ENCODE measurements at places on chromosomes 4 and X.
A peak's percentile ranks its signal among the peaks of the same experiment; 100 is the strongest.

DNA sequence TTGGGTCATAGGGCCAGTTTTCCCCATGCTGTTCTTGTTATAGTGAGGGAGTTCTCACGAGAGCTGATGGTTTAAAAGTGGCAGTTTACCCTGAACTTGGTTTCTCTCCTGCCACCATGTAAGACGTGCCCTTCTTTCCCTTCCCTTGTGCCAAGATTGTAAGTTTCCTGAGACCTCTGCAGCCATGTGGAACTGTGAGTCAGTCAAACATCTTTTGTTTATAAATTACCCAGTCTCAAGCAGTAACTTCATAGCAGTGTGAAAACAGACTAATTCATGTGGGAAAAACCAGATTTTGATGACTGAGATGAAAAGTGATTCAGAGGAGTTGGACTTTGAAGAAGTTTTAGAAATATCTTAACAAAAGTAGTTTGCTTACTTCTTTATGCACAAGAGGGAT, 101.4 kb downstream of the ARHGAP10 start:
- DNase-seq: no peak

GRCh38 chrX:49992853-49993252, 70.5 kb downstream of the CLCN5 start:
- no peak for DNase-seq

- peak; percentile 74 for DNase-seq
Observed at GRCh38 chr4:169335331-169335730, 64.6 kb upstream of the SH3RF1 start.

GRCh38 chr4:151753056-151753455, 7.8 kb downstream of the GATB start:
- peak; percentile 28 for DNase-seq

GRCh38 chr4:114396808-114397207, 201.8 kb upstream of the UGT8 start:
- DNase-seq: no peak

DNA sequence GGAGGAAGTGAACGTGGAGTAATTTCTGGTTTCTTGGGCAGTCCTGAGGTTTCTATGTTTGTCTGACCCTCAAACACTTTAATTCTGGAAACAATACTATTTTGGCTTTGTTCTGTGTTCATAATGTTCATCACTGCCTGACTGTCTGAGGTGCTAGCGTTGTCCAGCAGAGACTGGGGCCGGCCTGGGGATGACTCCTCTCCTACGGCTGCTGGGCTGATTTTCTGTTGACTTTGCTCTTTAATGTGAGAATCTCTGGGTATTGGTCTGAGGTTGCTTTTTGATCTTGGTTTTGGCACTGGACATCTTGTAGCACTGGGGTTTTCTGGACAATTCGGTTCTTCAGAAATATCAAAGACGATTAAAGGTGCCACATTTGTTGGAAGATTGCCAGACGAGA, 75.8 kb downstream of the RPS3A start:
- DNase-seq: no peak

GRCh38 chrX:2188330-2188792, 312.4 kb downstream of the DHRSX start:
- peak; percentile 40 for DNase-seq

DNA sequence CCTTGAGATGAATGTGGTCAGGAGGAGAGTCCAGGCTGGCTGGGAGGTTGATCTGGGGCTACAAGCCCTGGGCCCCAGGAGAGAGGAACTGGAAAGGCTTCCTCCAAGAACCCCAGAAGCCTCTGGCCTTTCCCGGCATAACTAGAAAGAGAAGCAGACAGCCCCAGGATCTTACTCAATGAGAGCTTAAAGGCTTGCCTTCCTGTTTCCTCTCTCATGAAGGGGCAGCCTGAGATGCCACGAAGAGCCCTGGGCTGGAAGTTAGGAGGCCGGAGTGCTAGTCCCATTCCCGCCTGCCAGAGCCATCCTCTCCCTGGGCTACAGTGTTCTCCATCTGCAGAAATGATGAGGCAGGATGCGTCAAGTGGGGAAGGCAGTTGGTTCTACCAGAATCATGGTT, 20.1 kb upstream of the XPNPEP2 start:
- DNase-seq: no peak

GRCh38 chr4:126405369-126405982, 1090.7 kb downstream of the FAT4 start:
- DNase-seq: no peak

DNA sequence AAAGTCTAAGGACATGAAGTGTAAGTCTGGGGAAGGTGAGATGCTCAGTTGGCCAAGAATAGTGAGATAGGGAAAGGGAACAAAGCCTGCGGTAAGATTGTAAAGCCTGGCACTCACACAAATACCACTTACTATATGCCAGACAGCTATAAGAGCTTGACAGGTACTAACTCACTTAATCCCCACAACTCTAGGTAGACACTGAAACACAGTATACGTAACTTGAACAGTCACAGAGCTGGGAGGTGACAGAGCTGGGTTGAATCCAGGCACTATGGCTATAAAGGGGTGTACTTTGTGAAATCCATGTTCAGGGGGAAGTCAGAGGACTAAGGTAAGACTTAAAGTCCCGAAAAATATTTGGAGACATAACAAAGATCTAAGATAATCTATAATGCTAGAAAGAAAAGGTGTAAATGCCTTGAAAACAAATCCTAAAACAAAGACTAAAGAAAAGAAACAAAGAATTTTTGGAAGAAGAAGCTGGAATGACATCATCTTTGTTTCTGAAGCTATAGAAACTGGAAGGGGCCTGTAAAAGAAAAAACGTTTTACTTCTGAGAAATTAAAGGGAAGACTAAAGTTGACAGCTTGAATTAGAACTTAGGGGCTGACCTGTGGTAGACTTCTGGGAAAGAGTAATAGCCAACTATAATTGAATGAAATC, 172.5 kb downstream of the PPP3CA start:
- DNase-seq: no peak

DNA sequence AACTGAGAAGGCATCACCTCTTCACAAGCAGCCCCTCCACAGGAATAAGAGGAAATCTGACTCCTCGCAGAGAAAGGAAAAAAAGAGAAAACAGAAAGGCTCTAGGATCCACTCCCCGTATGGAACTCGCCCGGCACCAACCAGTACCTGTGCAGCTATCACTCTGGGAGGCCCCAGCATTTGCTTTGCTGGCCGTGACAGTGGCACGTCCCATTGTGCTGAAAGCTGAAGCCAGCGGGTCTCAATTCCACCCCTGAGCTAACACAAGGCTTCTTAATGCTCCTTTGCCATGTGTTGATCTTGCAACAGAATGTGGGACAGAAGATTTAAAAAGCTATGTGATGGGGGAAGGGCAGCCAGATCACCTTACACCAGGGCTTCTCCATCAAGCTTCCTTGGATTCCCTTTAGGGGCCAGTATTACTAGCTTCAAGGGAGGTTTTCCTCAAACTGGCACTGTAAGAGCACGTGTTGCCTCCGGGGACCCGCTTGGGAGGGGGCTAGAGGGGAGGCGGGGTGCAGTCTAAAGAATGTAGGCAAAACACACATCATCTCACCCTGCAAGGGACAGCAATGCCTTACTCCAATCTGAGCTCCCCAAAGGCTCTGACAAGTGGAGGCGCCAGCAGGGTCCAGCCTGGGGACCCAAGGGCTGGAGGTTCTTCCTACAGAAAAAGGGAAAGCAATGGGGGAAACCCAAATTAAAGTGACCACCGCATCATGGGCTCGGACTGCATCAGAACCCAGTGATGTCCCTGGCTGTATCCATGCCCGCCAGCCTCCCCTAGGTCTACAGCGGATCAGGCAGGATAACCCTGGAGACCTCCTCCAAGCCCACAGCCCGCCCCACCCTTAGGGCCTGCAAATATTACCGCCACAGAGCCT, 1.2 kb downstream of the USP46 start:
- DNase-seq: no peak

- no peak for DNase-seq
Observed at GRCh38 chr4:111879539-111879938, 265.7 kb upstream of the FAM241A start.

DNA sequence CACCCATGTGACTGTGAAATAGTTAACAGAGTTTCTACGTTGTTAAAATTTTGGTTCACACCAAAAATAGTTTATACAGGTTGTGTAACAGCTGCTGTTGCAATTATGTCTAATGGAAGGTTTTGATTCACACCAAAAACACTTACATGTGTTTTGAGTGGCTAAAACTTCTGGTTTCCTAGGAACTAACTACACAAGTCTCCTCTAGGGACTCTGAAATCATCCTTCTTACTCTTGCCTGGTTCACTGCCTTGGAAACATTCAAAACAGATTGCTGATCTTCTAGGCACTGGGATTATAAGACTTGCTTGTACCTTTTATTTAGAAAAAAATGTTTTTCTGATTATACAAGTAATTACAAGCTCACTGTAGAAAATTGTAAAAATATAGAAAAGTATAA, 14.9 kb upstream of the MORC4 start:
- no peak for DNase-seq

GRCh38 chr4:141635736-141636081, 674 bp upstream of the IL15 start:
- no peak for DNase-seq

- no peak for DNase-seq
Observed at GRCh38 chrX:69279234-69279633, 114.0 kb upstream of the PJA1 start.

DNA sequence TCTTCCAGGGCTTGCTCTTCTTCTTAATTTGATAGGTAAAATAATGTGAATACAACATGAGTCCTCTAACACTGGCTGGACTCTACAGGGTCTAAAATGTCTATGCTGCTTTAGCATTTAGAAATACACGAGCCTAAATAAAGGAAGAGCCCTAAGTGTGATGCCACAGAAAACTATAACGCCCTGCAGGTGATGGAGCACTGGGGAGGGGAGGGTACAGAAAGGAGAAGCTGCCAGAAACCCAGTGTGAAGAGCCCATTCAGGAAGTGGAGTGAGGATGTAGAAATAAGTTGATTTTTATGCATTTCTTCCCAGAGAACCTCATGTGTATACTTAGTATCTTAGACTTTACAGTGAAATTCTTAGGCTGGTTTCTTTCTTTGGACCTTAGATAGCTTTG, 83.4 kb downstream of the TNIP2 start:
- no peak for DNase-seq

DNA sequence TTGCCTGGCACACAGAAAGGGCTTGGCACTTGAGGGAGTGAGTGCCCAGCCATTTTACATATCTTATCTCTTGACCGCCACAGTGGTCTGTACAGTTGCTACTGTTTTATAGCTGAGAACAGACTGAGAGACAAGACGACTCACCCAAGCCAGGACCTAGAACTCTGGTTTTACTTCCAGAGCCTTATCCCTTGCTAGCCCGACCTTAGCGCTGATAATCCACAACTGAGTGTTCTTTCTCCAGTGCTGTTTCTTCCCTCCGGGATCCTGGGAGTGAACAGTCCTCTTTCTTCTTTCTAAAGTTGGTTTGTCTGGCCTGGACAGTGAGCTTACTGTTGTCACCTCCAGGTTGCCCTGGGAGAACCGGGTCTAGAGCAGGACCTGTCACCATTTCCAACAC, 52.5 kb upstream of the TADA2B start:
- no peak for DNase-seq
